ENCODE measurements at places on chromosomes 2 and 18. TPM values are rescaled to one million over a fixed set of nuclear protein-coding genes. Genes with fewer than 3 reads are reported as not detected.

DNA sequence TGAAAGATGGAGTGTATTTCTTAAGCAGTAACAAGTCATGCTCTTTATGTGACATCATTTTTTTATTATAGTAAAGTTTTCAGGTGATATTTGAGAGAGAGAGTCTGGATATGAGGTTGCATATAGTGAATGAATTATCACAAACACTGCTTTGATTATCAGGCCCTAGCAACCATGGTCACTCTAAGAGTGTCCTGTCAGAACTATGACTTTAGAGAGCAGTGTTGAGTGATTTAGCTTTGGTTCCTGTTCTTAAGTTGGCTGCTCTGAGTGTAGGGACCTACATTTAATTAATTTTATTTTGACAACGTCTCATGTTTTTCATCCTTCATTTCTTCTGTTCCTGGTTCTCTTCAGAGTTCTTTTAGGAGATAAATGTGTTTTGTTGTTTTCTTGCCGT is 275.5 kb downstream of the KCNJ3 start:
- no peak for DNase-seq

GRCh38 chr2:220198896-220199295 is 571.5 kb downstream of the SLC4A3 start:
- DNase-seq, result no peak

Gene BUB1
- 113 TPM for total RNA-seq

- DNase-seq, result no peak
Measured at GRCh38 chr2:60046529-60046928, 506.9 kb downstream of the BCL11A start.

GRCh38 chr2:238711346-238711745 is 136.5 kb upstream of the TWIST2 start:
- DNase-seq, result no peak

DNA sequence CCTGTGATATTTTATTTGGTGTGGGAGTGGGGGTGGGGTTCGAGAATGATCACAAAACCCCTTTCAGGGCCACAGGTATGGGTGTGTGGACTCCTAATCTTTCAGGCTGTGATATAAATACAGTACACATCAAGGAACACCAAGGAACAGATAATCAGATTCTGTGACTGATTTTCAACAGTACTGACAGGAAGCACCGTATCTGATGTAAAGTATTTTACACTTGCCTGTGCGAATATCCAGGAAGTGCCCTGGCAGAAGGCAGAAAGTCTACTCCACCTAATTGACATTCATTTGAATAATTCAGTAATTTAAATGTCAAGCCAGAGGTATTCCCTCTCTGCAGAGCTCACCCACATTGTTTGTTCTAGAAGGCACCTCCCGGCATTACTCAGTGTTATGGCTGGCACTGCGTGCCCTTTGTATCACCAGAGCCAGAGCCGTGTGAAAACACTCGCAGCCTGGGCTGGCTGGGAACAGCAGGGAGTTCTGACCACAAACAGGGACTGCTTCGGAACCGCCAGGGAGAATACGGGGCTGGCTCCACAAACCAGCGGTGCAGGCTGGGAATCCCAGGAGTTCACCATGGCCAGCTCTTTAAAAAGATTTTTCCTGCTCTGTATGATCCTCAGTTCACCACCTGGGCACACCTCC is 91.8 kb downstream of the ACVR1 start:
- DNase-seq, result peak; percentile 81

- DNase-seq, result no peak
Measured at GRCh38 chr2:54366487-54367280, 89.4 kb upstream of the SPTBN1 start.

DNA sequence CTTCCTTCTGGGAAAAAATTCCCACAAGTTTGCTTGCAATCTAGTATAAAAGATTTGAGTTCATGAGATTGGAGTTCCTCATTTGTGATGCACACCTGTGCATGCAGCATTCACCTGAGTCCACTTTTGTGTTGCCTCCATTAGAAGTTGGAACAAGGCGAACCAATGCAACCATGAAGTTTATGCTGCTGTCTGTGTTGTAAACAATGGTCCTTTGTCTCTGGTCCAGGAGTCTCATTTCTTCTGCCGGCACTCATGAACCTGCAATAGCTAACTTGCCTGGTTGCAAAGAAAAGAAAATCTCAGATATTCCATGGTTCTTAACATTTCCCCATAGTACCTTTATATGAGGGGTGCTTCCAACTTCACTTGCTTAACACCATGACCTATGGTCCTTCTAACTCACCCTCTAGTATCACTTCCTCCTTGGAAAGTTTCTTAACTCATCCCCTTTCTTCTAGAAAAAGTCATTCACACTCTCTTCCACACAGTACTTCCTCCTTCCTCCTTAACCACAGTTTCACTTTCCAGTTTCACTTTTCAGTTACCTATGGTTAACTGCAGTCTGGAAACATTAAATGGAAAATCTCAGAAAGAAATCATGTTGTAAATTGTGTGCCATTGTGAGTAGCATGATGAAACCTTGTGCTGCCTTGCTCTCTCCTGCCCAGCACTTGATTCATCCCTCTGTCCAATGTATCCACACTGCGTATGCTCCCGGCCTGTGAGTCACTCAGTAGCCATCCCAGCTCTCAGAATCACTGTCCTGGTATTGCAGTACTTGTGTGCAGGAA is 128.8 kb upstream of the TRIB2 start:
- DNase-seq, result peak; percentile 75

DNA sequence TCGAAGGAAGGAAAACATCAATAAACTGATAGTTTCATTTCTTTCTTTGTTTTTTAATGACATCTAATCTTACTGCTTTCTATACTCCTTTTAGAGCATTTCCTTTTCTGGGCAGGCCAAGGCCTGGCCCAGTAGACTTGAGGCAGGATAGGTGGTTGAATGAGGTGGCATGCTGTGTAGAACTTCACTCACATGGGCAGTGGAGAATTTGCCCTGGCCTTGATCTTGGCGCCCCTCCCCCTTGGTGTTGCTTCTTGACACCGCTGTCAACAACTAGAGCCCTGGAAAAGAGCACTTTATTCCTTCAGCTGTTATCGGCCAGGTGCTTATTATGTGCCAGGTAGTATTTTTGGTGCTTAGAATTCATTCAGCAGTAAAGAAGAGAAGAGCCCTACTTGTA is 37.4 kb downstream of the XRCC5 start:
- no peak for DNase-seq

GRCh38 chr18:532018-532417 is 31.5 kb upstream of the COLEC12 start:
- no peak for DNase-seq

GRCh38 chr2:219471476-219472371 is 27.0 kb upstream of the GMPPA start:
- DNase-seq, result no peak

- peak; percentile 90 for DNase-seq
Measured at GRCh38 chr2:95728878-95729596, 137.2 kb downstream of the TRIM43 start.

GRCh38 chr2:28360058-28360717 is 32.5 kb upstream of the FOSL2 start:
- DNase-seq, result no peak

- no peak for DNase-seq
Measured at GRCh38 chr2:56531668-56532420, 348.1 kb downstream of the CCDC85A start.

DNA sequence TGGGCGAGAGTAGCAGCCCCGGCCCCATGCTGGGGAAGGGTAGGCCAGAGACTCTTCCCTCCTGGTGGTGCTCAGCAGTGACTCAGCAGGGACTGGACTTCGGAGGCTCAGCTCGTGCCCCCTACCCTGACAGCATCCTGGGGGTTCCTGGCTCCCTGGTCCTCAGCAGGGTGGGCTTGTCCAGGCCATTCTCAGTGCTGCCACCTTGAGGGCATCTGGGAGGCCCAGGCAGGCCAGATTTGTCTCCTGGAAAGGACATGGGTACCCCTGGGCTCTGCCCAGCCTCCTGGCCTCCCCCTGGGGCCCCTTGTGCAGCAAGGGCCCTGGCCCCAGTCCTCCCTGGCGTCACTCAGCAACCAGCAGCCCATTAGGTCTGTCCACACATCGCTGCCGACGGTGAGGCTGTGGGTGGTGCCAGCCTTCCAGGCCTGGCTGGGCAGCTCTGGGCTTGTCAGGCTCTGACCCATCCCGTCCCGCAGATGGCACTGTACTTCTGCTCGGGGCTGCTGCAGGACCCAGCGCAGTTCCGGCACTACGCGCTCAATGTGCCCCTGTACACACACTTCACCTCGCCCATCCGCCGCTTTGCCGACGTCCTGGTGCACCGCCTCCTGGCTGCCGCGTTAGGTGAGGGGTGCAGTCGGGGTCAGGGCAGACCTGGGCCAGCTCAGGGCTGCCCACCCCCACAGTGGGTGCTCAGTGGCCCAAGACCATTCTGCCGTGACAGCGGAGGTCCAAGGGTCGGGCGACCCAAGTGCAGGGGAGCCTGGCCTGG is 45.0 kb upstream of the ALPP start:
- DNase-seq, result no peak

Gene LRATD1
- total RNA-seq, result not detected

Gene UGT1A10
- not detected for total RNA-seq

Gene LYPD1
- total RNA-seq, result 28.6 TPM

Gene APOB
- not detected for total RNA-seq

DNA sequence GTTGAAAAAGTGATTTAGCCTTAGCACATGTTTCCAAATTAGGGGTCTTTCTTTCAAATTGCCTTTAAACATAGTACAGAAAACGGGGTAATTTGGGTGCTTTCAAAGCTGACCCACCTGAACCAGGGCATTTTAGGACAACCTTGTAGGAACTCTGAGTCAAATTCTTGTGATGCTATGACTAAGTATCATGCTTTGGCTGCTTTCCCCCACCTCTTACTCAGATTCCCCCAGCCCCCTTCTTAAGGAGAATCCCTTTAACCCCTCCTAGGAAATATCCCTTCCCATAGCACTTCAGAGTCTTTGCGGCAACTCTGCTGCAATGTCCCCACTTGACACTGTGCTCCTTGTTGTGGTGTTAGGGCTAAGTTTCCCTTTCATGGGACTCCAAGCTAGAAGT is 18.6 kb upstream of the KLF7 start:
- DNase-seq, result peak; percentile 87

DNA sequence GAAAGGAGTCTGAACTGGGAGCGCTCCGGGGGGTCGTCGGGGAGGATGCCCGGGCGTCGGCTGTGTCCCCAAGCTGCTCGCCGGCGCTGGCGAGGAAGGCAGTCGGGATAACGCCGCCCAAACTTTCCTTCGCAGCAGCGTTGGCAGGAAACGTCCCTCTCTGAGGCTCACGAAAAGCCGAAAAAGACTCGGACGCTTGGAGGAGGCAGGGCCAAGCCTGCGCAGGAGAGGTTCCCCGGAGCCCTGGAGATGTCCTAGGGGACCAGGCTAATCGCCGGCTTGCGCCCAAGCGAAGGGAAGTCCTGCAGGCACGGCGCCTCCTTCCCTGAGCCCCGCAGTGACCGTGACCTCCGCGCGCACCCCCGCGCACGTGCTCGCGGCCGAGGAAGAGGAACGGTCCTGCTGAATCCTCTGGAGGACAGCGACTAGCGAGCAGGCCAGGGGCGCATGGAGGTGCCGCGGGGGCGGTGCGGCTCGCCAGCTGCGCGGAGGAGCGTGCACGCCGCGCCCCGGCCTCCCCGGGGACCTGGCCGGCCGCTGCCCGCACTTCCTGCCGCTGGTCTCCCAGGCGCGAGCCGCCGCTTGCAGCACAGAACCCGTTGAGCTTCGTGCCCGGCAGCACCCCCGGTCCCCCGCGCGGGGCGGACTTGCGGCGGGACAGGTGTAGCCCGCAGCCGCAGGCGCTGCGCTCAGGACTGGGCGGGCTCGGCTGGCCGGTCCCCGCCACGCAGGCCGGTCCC is at the start of gene SH3RF3:
Gene SH3RF3 (plus strand): TSS at position 590 of the 740 bp plus-strand sequence.
- peak; percentile 38 for DNase-seq

Gene ALPI
- not detected for total RNA-seq

Gene IGFBP5
- 4.4 TPM for total RNA-seq

Gene CDH20
- not detected for total RNA-seq
